Stimulated activated CD4-positive, alpha-beta T cell treated with anti-CD3 and anti-CD28 coated beads, Interleukin-4, amount 100 ng/mL, for 24 hours (primary cell): ENCODE measurements at places on chromosomes 5 and 9.

- no peak for DNase-seq
These were observed 657.0 kb upstream of the WWC1 start for GRCh38 chr5:167634432-167634831.

GRCh38 chr5:95861864-95862561 is 39.5 kb upstream of the GLRX start:
- DNase-seq, result peak; percentile 40

DNA sequence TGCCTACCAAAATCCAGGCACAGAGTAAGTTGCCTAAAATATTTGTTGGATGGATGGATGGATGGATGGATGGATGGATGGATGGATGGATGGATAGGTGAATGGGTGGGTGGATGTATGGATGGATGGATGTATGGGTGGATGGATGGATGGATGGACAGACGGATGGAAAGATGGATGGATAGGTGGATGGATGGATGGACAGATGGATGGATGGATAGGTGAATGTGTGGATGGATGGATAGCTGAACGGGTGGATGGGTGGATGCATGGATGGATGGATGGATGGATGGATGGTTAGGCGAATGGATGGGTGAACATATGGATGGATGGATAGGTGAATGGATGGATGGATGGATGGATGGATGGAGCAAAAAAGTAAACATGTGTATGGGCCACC is 131.9 kb downstream of the GABBR2 start:
- no peak for DNase-seq

DNA sequence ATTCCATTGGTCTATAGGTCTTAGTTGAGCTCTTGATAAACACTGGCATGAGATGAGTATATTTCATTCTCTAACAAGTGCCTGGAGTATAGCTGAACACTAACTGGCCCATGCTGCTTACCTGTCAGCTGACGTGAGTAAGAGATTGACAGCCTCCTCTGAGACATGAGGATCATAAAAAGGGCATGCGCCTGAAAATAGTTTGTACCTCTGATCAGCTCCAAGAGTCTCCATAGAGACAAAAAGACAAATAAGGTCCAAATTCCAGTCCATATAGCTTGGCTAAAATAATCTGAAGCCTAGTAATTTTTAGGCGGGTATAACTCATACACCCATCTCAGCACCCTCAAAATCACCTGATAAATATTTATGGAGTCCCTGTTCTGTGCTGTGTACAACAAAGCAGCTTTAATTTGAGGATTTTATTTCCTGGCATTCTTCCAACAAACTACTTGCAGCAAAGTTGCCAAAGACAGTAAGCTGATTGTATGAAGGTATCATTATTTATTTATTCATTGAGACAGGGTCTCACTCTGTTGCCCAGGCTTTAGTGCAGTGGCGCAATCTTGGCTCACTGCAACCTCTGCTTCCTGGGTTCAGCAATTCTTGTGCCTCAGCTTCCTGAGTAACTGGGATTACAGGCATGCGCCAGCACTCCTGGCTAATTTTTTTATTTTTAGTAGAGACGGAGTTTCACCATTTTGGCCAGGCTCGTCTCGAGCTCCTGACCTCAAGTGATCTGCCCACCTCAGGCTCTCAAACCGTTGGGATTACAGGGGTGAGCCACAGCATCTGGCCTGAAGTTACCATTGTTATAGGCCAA is 16.2 kb upstream of the FSD1L start:
- no peak for DNase-seq

DNA sequence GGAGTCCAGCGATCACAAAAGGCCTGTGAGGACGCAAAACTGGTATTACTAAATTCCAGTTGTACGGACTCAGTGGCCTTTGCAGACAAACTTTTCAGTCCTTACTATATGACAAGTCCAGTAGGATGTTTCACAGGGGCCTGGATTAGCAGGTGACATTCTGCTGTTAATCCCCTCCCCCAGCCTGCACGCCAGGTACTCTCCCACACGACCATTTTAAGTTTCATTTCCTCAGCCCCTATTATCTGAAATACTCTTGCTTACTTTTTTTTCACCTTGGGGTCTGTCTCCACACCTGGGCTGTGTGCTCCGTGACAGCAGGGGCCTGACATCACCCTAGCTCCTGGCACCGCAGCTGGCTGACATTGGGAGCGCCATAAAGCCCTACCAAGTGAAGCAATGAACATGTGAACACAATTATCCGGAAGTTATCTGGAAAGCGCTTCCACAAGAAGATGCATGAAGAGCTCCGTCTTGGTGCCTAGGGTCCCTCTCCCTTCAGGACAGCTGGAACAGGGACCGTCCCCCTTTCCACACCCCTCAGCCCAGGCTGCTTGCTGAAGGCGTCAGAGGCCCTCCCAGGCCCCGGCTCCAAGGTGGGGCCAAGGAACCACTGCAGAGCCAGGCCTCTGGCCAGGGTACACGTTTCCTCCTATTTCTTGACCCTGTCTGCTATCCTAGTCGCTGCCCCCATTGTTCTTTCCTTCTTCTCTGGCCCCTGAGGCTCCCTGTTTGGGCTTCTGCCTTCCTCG is 39.7 kb upstream of the ZNF622 start:
- DNase-seq, result no peak

- no peak for DNase-seq
These were observed 20.2 kb downstream of the ARSB start for GRCh38 chr5:78964889-78965288.

- DNase-seq, result peak; percentile 30
These were observed 192.7 kb downstream of the GNA14 start for GRCh38 chr9:77455312-77455927.

DNA sequence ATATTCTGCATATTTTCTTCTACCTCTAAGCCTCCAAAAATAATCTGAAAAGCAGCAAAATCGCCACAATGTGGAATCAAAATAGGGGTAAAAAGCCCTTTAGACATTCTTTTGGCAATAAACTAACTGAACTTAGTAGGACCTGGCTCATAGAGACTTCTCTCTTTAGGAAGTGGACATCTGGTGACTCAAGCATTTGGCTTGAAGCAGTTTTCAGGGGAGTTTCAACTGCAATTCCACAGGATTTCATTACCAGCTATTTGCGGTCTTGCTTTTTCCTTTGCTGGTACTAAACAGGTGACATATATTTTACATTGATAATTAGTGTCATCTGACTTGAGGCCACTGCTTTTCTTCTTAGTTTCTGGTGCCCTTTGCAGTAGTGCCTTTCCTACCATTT is 173.2 kb upstream of the FBN2 start:
- no peak for DNase-seq

- no peak for DNase-seq
These were observed 160.6 kb upstream of the SHB start for GRCh38 chr9:38229504-38230155.

DNA sequence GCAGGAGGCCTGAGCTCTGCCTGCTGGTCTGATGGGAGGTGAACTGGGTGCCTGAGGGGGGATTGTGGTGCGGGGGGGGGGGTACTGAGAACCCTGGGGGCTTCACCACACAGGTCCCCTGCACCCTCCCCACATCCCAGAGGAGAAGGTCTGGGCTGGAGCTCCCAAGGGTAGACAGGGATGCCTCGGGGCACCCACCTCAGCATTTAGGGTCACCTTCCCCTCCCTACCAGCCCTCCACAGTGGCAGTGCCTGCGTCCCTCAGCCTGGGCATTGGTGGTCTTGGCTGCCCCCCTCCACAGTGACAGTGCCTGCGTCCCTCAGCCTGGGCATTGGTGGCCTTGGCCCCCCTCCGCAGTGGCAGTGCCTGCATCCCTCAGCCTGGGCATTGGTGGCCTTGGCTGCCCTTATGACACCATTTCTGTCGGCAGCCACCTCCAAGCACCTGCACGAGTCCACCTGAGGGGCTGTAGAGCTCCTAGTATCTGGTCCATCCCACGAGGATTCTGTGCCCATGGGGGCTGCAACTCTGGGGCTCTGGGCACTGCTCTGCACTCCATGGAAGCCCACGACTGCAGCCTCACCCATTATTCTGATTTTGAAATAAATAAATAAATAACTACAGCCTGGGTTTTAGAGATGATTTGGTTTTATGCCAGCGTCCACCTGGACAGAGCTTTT is 21.5 kb downstream of the NKD2 start:
- DNase-seq, result no peak

- no peak for DNase-seq
These were observed 58.3 kb upstream of the ANKRD33B start for GRCh38 chr5:10505517-10506095.

DNA sequence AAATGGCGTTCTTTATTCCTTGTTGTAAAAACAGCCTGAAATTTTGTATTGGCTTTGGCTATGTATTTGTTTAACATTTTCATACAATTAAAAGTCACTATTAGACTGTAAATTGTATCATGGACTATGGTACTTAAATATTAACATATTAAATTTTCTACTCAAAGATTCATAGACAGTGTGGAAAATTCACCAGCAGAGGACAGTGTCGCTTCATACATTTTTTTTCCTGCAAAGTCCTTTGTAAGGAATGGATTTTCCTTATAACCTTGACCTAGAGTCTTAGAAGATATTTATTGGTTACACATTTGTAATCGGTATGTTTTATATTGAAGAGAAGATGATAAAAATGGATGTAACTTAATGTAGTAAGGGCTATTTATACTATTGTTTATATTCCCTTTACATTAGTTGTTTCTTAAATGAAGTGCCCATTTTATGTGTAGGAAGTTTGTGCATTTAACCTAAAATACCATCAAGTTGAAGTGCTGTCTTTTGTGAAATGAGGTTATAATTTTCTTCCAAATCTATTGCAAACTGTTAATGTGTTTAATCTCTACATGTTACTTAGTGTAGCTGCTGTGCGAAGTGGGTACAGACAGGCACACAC is 150.1 kb downstream of the KDM4C start:
- no peak for DNase-seq

DNA sequence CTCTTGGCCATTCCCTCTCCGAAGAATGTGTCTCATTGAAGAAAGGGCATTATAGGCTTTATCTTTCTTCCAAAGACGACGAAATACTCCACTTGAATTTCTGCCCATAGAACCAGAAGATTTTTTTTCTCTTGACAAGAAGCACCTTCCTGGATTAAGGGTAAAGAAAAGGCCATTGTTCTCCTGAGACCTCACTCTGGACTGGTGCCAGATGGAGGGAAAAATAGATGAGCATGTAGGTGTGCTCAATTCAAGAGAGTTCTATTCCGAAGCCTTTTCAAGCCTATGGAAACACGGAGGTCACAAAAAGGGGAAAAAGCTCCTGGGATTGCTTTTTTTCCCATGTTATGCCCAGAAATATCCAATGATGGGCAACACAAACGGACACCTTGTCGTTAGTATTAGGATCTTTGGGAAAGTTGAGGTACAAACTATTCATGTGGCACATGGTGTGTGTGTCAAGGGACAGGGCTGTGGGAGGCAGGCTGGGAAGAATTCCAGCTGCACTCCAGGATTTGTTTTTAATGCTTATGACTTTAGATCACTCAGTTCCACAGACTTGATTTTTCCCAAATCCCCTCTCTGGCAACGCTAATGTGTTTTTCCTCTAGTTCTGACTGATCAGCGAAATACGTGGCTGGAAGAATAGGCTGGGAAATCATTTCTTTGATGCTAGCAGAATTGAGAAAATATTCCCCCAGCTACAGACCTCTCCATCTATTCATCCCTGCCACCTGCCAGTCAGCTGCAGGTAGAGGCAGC is 89.9 kb downstream of the SIL1 start:
- no peak for DNase-seq

DNA sequence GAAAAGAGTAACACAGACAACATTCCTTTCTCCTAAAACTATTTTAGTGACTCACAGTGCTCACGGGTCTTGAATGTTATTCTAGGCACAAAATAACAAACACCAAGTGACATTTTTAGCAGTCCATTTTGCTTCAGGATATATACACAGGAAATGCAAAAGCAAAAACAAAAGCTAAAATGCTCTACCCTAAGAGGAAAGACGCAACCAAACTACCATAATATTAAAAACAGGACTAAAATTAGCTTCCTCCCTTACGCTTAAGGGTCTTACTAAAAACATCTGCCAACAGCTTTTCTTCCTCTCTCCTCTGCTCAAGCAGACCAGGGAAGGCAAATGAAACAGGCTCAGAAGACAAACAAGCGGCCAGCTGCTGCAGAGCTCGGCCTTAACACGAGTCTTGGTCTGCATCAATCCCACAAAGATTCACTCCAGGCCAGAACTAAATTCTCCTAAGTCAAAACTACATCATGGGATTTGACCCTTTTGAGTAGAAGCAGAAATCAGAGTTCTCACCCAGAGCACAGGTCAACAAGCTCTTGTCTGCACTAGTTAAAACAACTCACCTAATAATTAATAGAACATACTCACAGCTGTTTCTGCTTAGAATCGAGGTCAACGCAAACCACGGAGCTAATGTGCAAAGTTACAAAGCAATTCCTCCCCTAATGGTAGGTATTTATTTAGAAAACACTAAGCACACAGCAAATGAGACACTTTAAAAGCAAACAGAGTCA is 62.3 kb downstream of the RAPGEF1 start:
- no peak for DNase-seq

GRCh38 chr5:35333366-35333765 is 103.1 kb upstream of the PRLR start:
- no peak for DNase-seq

DNA sequence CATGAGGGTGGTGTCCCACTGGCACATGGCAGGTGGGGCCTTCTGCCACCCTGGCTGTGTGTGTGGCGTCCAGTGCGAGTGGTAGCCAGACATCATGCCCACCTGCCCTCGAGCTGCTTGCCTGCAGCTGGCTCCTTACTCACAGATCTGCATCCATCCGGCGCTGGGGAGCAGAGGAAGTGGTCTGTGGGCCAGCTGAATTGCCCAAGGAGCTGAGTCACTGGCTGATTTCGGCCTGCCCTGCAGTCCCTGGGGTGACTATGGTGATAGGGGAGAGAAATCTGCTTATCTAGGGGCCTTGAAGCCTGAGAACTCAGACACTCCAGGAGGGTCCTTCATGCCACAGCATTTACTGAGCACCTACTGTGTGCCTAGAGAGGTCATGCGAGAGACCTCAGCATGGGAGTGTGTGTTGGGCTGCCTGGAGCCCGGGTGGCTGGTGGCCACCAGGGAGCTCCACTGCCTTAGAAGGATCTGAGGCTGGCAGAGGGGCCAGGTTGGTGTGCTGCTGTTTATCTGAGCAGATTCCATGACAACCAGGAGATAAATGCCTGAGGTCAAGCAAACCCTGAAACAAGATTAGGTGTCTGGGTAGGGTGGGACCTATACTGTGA is 57.1 kb downstream of the SLC22A5 start:
- peak; percentile 65 for DNase-seq

GRCh38 chr5:68303038-68303738 is 87.6 kb downstream of the PIK3R1 start:
- DNase-seq, result peak; percentile 27

DNA sequence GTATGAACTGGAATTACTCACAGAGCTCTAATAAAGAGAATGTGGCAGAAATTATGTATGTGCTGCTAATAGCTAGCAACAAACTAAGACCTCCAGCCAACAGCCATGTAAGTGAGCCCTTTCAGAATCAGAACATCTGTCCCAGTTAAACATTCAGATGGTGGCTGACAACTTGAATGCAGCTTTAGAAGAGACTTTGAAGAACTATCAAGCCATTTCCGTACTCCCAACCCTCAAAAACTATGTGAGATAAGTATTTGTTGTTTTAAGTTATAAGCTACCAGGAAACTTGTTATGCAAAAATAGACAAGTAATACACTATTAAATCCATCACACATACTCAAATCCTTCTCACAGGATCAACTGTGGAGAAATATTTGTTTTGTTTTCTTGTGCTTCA is 205.2 kb upstream of the EDIL3 start:
- no peak for DNase-seq
